ENCODE measurements at places on chromosomes 13 and 19.
A peak's percentile ranks its signal among the peaks of the same experiment; 100 is the strongest.

- no peak for DNase-seq
These were observed 29.0 kb upstream of the ZNF564 start for GRCh38 chr19:12580180-12580694.

DNA sequence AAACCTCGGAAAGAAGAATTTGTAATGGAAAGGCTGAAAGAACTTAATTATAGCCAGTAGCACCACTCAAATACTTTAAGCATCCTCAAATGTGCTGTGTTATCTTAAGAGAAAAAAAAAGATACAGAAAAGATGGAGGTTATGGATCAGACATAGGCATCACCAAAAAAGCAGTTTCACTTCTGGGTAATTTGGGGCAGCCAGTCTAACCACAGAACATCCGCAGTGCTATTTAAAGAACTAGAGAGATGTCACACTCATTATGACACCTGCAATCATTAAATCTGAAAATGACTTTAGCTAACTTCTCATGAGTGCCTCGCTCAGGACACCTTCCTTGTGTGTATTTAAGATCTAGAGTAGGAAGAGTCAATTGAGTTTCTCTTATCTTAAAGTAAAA is 211.8 kb downstream of the RBM26 start:
- no peak for DNase-seq

- DNase-seq, result no peak
These were observed 45.5 kb upstream of the SLC7A9 start for GRCh38 chr19:32914879-32915660.

- no peak for DNase-seq
These were observed 5.4 kb downstream of the LINGO3 start for GRCh38 chr19:2302319-2303210.

GRCh38 chr19:55454787-55455243 is 6.6 kb downstream of the ISOC2 start:
- DNase-seq, result peak; percentile 23
